ENCODE measurements at places on chromosomes 4 and X. TPM values are rescaled to one million over a fixed set of nuclear protein-coding genes. Genes with fewer than 3 reads are reported as not detected.

PNMA6A gene
- total RNA-seq = 1.2 TPM

CT45A3 gene
- total RNA-seq = not detected

ASB9 gene
- total RNA-seq = not detected

MAGEC3 gene
- total RNA-seq = not detected

EDNRA gene
- 6.2 TPM for total RNA-seq

SLC10A6 gene
- not detected for total RNA-seq

BTK gene
- not detected for total RNA-seq

ZCCHC18 gene
- total RNA-seq = 1.1 TPM

EREG gene
- 1.1 TPM for total RNA-seq

CYTL1 gene
- 0.36 TPM for total RNA-seq

PCDH19 gene
- total RNA-seq = 0.59 TPM

NWD2 gene
- total RNA-seq = not detected

ELOVL6 gene
- 19.7 TPM for total RNA-seq

HSFX1 gene
- total RNA-seq = 0.59 TPM

CT45A5 gene
- not detected for total RNA-seq

NXF2 gene
- not detected for total RNA-seq

COL4A5 gene
- 0.36 TPM for total RNA-seq

ANOS1 gene
- 1.1 TPM for total RNA-seq

CD99L2 gene
- 79.9 TPM for total RNA-seq

POLN gene
- total RNA-seq = 4.1 TPM

CABS1 gene
- not detected for total RNA-seq

GRIPAP1 gene
- total RNA-seq = 14.4 TPM

UNC5C gene
- 13.6 TPM for total RNA-seq

C1GALT1C1 gene
- total RNA-seq = 36.9 TPM

RAB41 gene
- total RNA-seq = not detected

TMSB15C gene
- 3.2 TPM for total RNA-seq

CD38 gene
- under 0.01 TPM for total RNA-seq

PRDM8 gene
- 5.0 TPM for total RNA-seq

SPATA4 gene
- 0.72 TPM for total RNA-seq

GLOD5 gene
- not detected for total RNA-seq

RAB33B gene
- 24.2 TPM for total RNA-seq

CENPU gene
- total RNA-seq = 6.8 TPM

CACNA1F gene
- total RNA-seq = not detected

GJB1 gene
- not detected for total RNA-seq

RNF175 gene
- under 0.01 TPM for total RNA-seq

MAGEB3 gene
- not detected for total RNA-seq

ADRA2C gene
- 1.5 TPM for total RNA-seq

IL2RG gene
- total RNA-seq = not detected

All from osteoblast (primary cell).